SJCRH30 (cell line): ENCODE measurements at places on chromosomes 3 and 15.
A peak's percentile ranks its signal among the peaks of the same experiment; 100 is the strongest.

DNA sequence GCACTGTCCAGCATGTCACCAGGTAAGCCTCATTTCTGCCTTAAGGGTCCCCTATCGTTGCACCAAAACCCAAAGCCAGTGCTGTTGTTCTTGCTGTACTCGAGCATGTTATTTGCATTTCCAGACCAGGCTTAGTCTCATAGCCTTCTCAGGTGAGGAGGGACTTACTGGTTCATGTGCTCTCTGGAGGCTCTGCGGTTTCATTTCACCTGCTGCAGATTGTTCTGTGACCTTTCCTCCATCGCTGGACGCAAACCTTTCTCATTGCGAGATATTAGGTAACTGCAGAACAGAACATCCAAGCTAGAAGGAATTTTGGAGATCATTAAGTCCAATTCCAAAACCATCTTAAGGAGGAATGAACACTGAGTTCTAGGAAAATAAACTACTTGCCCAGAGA, 187.3 kb upstream of the BCL6 start:
- no peak for DNase-seq

GRCh38 chr3:122094125-122094524, 39.0 kb downstream of the CD86 start:
- no peak for DNase-seq

GRCh38 chr3:29940759-29941323, 660.0 kb downstream of the RBMS3 start:
- DNase-seq = no peak

DNA sequence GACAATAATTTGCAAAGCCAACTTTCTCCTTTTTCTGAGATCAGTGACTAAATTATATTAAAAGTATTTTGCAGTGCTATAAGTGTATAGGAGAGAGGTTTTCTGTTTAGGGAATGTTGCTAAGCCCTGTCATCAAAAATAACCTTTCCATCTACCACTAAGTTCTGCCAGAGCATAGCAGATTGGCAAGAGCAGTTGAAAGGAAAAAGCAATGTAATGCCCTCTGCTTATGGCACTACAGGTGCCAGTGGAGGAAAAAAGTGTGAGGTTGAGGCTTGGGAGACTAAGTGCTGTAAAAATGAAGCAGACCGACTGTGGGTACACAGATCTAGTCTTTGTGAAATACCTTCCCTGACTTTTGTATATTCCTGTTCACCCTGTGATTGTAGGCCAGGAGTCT, 11.5 kb downstream of the FILIP1L start:
- no peak for DNase-seq

GRCh38 chr15:27360316-27360715, 389.3 kb downstream of the GABRG3 start:
- DNase-seq = no peak

DNA sequence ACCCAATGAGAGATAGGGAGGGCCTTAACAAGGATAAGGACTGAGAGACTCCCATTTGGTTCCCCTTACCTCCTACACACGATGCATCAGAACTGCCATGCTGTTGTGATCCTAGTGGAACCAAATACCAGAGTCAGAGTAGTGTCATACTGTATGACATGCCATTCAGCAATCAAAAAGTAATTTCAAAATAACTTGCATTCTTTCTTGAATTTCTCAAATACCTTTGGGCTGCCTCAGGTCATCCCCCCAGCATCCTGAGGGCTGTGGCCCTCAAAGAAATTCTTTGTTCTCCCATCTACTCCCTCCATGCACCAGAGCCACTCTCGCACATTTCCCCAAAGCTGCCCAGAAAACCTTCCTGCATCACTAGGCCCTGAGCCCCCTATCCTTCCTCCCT, 68.9 kb upstream of the PPP2R3A start:
- no peak for DNase-seq

DNA sequence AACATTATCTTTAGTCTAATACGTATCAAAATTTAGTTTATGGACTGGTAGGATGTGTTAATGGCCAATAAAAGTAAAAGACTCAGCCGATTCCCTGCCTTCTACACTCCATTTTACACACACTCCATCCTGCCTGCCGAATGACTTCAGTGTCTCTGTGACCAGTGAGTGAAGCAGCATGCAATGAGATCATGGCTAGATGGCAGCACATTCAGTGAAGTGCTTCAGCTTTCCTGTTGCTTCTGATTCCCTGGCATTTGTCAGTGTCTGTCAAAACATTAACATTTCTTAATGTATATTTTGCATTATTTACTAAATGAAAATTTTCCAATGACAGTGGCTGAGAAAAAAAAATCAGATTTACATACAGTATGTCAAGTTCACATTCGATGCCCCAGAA, 412.0 kb downstream of the FHIT start:
- peak; percentile 5 for DNase-seq

GRCh38 chr3:156718622-156719306, 44.4 kb downstream of the TIPARP start:
- no peak for DNase-seq

DNA sequence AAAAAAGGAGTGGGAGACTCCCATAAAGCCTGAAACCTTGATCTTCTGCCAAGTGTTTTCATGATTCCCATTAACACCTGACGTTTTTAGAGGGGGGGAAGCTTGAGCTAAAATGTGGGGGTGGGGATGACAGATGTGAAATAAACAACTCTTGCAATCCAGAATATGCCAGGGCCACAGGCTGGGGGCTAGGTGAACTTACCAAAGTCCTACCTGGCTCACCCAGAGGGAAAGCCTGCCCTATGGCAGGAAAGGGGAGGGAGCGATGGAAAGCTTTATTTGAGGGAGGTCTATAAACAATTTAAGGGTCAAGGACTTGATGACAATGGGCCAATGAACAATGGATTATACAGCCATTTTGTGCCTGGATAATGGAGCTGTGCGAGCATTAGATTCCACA, 108.3 kb downstream of the LRIG1 start:
- no peak for DNase-seq

DNA sequence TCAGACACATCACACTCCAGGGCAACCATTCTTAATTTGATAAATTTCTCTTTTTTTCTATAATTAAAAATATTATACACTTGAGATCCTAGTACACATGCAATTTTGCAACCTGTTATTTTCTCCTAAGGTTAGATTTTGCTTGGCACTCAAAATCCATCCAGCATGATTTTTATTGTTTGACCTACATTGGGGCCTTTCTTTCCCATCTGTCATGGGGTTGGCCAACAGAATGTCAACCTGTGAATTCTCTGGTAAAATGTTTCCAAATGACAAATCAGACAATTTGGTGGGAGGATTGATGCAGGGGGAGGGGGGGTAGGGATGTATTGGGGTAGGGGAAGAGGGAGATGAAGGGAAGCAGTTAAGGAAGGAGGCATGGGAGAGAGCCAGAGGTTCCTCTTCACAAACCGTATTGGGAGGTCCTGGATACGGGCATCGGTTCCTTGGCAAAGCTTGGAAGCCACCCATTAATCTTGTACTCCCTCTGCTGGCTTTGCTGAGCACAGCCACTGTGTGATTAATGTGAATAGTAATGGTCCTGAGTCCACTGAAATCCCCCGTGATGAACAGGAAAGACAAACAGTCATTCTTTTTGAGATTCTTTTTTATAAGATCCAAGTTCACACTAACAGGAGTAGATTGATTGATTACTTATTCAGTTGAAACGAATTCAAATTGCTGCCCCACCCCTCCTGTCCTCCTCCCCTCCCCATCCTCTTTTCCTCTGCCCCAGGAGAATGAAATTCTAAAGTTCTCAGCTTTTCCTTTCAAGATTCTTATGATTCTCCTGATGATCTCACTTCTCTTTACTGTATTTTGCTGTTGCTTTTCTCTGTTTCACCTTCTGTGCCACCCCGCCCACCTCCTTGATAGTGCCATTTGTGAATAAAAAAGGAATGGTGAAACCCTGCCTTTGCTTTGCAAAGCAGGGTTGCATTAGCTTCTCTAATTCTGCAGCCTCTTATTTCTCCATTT, 82.2 kb upstream of the SLC25A26 start:
- DNase-seq = peak; percentile 50

GRCh38 chr3:194856296-194856695, 170.6 kb downstream of the FAM43A start:
- no peak for DNase-seq

DNA sequence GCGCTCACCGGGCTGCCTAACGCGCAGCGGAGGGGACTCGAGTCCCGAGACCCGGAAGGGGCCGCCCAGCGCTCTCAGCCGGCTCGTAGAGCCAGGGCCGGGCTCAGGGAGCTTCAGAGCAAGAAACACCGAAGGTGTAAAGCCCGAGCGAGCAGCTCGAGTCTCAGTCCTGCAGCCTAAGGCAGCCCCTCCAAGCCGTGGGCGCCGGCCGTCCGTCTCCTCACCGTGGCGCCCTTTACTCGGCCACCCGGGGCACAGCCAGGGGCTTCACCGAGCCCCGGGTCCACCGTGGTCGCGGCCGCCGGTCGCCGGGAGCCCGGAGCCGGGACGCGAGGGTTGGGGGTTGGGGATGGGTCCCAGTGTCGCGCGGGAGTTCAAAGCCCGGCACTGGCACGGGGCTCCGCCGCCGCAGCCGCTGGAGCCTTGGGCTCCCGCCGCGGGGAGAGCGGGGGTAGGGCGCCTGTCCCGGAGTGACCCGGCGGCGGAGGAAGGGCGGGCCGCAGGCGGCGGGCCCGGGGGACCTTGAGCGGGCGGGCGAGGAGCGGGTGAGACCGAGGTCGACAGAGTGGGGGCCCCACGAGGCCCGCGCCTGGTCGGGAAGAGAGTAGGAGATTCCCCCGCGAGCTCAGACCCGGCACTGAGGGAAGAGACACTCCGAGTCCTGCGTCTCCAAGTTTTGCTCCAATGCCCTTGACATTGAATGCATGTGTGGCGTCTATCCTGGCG, 26.9 kb upstream of the THRB start:
- DNase-seq = no peak

GRCh38 chr3:10533737-10534023, 28.3 kb upstream of the ATP2B2 start:
- DNase-seq = no peak

- peak; percentile 64 for DNase-seq
These were observed 66.4 kb upstream of the TJP1 start for GRCh38 chr15:29888646-29889045.

DNA sequence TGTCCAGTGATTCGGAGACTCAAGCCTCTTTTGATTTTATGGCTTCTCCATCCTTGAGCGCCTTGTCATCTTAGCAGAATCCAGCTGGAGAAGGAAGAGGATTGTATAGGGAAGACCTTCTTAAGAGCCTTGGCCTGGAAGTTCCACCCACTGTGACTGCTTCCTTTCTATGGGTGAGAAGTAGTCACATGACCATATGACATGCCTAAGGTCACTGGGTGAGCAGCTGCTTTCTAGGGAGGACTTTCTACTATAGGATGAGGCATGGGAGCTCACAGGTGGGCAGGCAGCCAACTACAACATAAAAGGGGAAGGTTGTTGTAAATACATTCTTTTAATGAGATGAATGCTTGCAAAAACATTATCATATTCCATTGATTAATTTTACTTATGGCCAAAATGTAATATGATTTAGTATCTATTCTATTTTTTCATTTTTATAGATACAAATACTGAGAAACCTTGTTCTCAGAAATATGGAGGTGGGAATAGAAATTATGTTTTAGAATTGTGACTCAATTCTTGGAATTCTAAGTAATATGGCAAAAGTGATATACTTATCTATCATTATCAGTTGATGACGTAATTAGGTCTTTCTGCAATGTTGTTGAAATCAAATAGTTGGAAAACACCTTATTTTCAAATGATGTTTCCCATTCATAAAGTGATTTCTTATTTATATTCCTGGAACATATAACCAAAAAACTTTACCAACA, 53.6 kb upstream of the MINAR1 start:
- DNase-seq = peak; percentile 55

- no peak for DNase-seq
These were observed 4.4 kb downstream of the ADAMTS17 start for GRCh38 chr15:100337096-100338044.

GRCh38 chr3:171189394-171190080, 163.0 kb upstream of the SLC2A2 start:
- no peak for DNase-seq

DNA sequence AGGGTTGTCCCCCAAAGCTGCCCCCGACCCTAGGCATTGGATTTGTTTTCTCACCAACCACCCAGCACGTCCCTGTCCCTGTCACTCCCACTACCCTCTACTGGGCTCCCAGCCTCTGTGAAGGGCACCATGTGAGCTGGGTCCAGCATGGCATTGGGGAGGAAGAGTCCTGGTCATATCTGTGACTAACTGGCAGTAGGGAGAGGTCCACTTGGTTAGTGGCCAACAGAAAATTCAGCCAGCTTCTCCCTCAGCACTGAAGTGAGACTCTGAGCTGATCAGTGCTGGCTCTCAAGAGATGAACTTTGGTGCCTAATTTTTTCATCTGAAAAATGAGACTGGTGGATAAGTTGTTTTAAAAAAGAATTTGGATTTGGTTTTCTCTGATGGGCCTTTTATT, 11.3 kb upstream of the KIF23 start:
- no peak for DNase-seq

GRCh38 chr15:31393444-31394091, 66.9 kb downstream of the KLF13 start:
- DNase-seq = no peak

GRCh38 chr3:169498336-169498735, 165.2 kb downstream of the MECOM start:
- DNase-seq = peak; percentile 46

DNA sequence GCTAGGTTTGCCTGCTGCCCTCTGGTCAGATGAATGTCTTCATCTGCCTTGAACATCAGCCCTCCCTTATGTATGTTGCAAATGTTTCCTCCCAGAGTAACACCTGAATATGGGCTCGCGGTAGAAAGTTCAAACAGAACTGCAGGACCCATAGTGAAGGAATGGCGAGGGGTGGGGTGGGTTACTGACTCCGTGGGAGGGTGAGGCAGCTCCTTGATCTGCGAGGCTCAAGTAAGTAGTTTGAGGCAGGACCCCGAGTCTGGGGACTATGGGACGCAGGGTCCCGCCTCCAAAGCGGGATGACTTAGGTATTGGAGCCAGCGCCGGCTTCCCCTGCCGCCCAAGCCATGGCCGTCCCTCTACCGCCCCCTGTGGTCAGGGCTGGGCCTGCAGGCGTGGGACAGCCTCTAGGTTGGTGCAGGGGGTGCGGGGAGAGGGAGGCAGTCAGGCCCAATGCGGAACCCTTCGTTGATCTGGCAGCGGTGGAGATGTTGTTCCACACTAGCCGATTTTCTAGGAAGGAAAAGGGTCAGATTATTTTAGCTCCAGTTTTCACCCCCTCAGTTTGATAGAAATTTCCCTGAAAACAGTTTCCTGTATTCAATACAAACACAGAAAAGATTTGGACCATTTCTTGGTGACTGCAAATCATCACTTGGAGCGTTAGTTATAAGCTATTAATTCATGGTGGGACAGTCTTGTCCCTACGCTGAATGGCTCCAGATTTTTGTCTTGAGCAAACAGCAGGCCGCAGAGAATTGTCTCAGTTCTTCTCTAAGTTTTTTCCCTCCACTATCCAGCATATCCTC, 72.3 kb downstream of the CORO2B start:
- DNase-seq = peak; percentile 42
